ENCODE measurements at places on chromosomes 2 and 18.

DNA sequence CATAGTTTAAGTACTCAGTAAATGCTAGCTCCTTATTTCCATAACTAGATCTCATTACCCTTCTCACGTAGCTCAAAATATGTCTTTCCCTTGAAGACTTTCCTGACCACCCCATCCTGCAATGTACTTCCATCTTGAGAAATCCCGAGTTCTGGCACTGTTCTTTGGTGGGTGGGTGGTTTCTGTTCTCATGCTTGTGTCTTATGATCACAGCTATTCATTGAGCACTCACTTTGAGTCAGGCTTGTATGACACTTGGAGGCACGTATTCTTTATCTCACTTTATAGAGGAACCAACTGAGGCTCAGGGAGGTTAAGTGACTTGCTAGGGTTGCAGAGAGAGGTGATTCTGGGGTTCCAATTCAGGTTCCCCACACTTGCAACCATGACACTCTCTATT is 9.0 kb upstream of the CLIP4 start:
- no peak for DNase-seq

DNA sequence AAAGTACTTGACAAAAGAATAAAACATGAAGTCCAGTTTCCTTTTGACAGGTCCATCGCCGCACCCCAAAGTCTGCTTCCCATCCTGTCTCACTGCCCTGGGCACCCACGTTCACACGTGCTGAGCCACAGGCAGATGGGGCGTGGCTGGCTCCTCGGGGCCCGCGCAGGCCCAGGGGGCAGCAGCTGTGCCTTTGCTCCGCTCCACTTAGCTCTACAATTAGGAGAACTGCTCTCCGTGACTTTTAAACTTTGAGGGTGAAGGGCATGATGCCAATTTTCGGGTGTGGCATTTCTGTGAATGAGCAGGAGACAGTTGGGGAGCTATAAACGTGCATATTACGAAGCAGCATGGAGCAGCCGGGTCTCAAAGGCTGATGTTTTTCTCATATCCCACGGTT is 152.4 kb downstream of the TDRD15 start:
- DNase-seq, result no peak

GRCh38 chr18:26893996-26894395 is 28.5 kb upstream of the AQP4 start:
- DNase-seq, result no peak

- DNase-seq, result no peak
Measured at GRCh38 chr2:119156891-119157773, 1.4 kb downstream of the C1QL2 start.

DNA sequence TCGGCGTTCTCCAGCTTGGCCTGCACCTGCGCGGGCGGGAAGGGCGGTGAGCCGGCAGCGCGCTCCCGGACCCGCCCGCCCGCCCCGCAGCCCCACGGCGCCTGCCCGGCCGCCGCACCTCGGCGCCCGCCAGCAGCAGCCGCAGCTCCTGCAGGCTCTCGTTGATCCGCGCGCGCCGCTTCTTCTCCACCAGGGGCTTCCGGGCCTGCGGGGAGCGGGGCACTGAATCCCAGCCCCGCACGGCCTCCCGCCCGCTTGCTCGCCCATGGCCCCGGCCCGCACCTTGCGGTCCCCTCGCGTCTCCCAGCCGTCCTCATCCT is 335 bp downstream of the HES6 start:
- DNase-seq, result no peak

DNA sequence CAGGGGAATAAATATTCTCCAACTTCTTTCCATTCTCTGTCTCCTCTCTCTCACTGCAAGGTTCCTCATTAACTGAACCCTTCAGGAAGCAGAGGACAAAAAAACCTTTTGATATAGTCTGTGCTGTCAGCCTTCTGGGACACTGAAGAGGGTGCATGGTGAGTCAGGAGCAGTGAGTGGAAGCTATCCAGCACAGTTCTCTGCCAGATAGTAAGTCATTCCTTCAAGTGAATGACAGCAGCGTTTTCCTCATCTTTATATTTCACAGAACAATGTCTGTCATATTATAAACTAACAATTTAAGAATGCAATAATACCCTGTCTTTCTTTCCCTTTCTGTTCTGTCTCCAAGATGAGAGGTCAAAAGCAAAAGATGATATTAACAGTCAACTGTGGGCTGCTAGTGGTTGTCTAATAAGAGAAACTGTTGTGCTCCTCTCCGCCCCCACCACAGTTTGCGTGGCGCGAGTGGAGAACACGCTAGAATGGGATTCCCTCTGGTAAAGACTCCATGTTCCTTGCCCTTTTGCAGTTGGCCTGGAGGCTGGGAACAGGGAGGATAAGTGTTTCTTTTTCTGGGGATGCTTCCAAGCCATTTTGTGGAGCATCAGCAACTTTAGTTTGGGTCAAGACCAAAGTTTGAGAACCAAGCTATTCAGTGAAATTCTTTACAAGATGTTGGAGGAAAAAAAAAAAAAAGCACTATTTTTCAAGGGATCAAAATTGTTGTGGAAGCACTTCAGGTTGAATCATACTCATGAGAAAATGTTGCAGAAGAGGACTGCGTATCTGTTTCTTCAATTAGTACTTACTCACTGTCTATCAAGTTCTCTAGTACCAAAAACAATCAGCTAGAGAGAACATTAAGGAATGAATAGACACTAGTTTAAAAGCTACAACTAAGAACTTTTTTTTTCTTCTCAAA is 430.2 kb downstream of the SETBP1 start:
- no peak for DNase-seq
